Upper lobe of left lung (tissue), 6 donors: ENCODE measurements at places on chromosomes 7 and 10. TPM values are rescaled to one million over a fixed set of nuclear protein-coding genes. Genes with fewer than 3 reads are reported as not detected.

FAM241B gene
- 3.3 TPM for total RNA-seq

CNPY1 gene
- total RNA-seq, result not detected

ASIC3 gene
- total RNA-seq, result 4.7 TPM

TSPAN33 gene
- 8.3 TPM for total RNA-seq

CYP3A4 gene
- 0.34 TPM for total RNA-seq

NME8 gene
- total RNA-seq, result not detected

ZNF488 gene
- not detected for total RNA-seq

GRCh38 chr10:83983578-83984255 is 155.6 kb upstream of the GHITM start:
- H3K27ac ChIP-seq, result no peak overlapping the region
- H3K4me1 ChIP-seq, result no peaks in the 10 kb centered on the region
- H3K36me3 ChIP-seq, result no peaks in the 10 kb centered on the region
- H3K27me3 ChIP-seq, result no peaks in the 10 kb centered on the region

- H3K36me3 ChIP-seq, result no peaks in the 10 kb centered on the region
- H3K4me3 ChIP-seq, result no peak overlapping the region
- H3K27me3 ChIP-seq, result no peaks in the 10 kb centered on the region
- no peaks in the 10 kb centered on the region for H3K4me1 ChIP-seq
- peak; percentile 65 for DNase-seq
Observed at GRCh38 chr7:343227-343822, 53.4 kb downstream of the FOXL3 start.

- peak overlapping the region; percentile 85 for H3K27ac ChIP-seq
- peak; percentile 72 for DNase-seq
- H3K4me3 ChIP-seq, result no peak overlapping the region
Observed at GRCh38 chr7:30470163-30470770, 8.3 kb downstream of the NOD1 start.

DNA sequence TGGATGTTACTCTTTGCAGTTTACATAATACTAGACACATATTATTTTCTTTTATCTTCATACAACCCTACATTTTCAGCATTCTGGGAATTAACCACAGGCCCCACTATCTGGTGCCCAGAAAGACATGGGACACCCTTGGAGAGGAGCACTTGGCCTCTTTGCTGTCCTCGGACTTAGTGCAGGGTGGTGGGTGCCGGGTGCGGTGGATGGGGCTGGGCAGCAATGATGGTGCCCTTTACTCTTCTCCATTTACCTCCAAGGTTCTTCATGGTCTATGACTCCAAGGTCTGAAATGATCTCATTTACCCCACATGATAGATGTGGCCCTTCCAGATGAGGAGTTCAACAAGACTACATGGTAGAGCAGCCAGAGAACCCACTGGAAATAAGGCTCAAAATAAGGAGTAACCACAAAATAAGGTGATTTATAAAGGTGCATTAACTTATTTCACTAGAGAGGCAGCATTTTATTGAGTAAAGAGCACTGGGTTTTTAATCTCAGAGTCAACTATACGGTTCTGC is 56.2 kb upstream of the IGFBP3 start:
- H3K36me3 ChIP-seq, result no peaks in the 10 kb centered on the region
- peaks cover 14% of the 10 kb centered on the region for H3K4me1 ChIP-seq
- DNase-seq, result no peak
- no peak overlapping the region for H3K4me3 ChIP-seq
- no peak overlapping the region for H3K27ac ChIP-seq
- H3K27me3 ChIP-seq, result no peaks in the 10 kb centered on the region

- H3K36me3 ChIP-seq, result no peaks in the 10 kb centered on the region
- peak overlapping the region; percentile 23 for H3K27ac ChIP-seq
- H3K4me3 ChIP-seq, result no peak overlapping the region
- H3K4me1 ChIP-seq, result peaks cover 28% of the 10 kb centered on the region
- no peak for DNase-seq
Observed at GRCh38 chr10:19826712-19827111, 10.5 kb downstream of the PLXDC2 start.

DNA sequence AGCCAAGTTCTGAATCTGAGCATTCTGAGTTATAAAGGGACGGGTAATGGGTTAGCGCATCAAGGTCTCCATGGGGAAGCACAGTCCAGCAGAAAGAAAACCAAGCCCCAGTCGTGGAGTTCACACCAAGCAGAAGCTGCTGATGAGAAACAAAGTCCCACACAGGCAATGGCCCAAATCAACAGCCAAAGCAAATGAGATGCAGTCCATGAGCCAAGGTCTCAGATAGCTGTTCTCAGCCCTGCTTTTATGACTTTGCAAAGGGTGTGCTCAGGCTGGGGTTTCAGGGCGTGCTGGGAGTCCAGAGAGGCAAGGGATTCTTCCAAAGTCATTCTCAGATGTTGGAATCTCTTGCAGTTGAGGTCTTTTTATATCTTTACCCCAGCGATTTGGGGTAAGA is 32.0 kb downstream of the THNSL1 start:
- H3K27ac ChIP-seq, result no peak overlapping the region
- peaks cover 3% of the 10 kb centered on the region for H3K4me1 ChIP-seq
- DNase-seq, result no peak
- no peaks in the 10 kb centered on the region for H3K27me3 ChIP-seq
- no peaks in the 10 kb centered on the region for H3K36me3 ChIP-seq

DNA sequence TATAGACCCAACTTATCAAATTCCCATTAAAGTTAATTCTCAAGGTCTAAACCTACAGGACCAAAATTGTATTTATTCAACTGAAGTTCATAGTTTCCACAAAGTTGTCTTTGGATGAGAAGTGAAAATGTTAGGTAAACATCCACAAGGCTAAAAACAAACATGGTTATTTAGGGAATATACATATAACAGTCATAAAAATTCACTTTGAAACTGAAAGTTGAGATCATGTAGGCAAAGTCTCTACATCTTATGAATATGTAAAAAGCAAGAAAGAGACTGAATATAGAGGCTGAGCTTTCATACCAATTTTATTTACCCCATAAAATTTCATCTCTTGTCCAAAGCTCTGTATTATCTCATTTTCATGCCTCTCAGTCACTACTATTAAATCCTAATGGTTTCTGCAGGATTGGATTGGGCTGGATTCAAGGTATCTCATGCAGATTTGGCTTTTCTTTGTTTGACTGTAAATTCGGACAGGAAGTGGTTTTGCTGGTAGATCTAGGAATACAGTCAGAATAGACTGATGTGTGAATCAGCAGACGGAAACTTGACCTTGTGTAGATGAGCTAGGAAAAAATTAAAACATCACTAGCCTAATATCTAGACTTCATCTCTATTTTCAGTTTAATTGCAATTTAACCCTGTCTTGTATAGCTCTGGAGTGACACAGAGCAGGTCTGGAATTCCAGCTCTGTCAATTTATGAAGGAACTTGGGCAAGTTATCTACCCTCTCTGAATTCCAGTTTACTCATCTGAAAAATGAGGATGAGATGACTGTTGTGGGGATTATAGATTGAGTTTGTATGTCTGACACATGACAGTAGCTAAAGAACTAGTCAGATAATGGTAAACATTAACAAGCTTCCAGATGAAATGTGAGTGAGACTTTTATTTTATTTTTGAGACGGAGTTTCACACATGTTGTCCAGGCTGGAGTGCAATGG is 27.3 kb upstream of the SKAP2 start:
- H3K4me1 ChIP-seq, result no peaks in the 10 kb centered on the region
- no peak for DNase-seq
- no peak overlapping the region for H3K4me3 ChIP-seq
- no peaks in the 10 kb centered on the region for H3K27me3 ChIP-seq

GRCh38 chr10:82089327-82089726 is 214.3 kb downstream of the NRG3 start:
- H3K36me3 ChIP-seq, result no peaks in the 10 kb centered on the region
- H3K27me3 ChIP-seq, result no peaks in the 10 kb centered on the region
- no peak overlapping the region for H3K4me3 ChIP-seq
- DNase-seq, result no peak
- no peak overlapping the region for H3K27ac ChIP-seq

DNA sequence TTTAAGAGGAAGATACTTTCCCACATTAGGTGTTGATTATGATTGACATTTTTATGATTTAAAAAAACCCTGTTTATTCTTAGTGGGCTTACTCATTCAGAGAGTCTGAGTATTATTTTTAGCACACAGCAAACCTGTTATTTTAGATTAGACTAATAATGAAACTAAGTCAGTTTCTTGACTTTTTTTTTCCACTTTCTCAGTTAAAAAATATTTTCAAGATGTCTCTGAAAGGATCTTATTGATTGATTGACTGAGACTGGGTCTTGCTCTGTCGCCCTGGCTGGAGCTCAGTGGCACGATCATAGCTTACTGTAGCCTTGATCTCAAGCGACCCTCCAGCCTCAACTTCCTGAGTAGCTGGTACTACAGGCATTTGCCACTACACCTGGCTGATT is 20.4 kb upstream of the INPP5F start:
- H3K4me1 ChIP-seq, result no peaks in the 10 kb centered on the region
- no peak overlapping the region for H3K4me3 ChIP-seq
- H3K27ac ChIP-seq, result no peak overlapping the region
- H3K36me3 ChIP-seq, result no peaks in the 10 kb centered on the region
- no peaks in the 10 kb centered on the region for H3K27me3 ChIP-seq
- no peak for DNase-seq

- peaks cover 15% of the 10 kb centered on the region for H3K27me3 ChIP-seq
- no peak for DNase-seq
- H3K36me3 ChIP-seq, result no peaks in the 10 kb centered on the region
Observed at GRCh38 chr7:1289666-1290025, 57.0 kb downstream of the UNCX start.

DNA sequence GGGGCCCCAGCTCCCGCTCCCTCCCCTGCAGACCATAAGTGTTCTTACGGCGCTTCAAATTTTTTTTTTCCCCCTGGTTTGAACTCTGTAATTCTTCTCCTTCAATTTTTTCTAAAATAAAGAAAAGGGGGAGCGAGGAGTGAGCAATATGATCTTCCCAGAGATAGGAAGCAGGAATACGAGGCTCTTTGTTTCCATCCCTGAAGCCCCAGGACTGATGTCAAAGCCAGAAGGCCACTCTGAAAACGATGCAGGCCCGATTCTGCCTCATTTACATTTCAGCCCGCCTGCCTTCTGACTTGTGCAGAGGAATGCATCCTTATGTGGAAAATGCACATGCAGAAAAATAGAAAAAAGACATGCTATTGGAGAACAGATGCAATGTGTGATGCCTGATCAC is 401.5 kb upstream of the MKI67 start:
- no peak for DNase-seq
- no peaks in the 10 kb centered on the region for H3K4me1 ChIP-seq
- no peak overlapping the region for H3K4me3 ChIP-seq
- no peak overlapping the region for H3K27ac ChIP-seq
- no peaks in the 10 kb centered on the region for H3K27me3 ChIP-seq

GRCh38 chr7:10596827-10597226 is 376.8 kb upstream of the PHF14 start:
- H3K4me3 ChIP-seq, result no peak overlapping the region
- H3K27me3 ChIP-seq, result no peaks in the 10 kb centered on the region
- no peaks in the 10 kb centered on the region for H3K4me1 ChIP-seq
- H3K36me3 ChIP-seq, result no peaks in the 10 kb centered on the region
- DNase-seq, result no peak

DNA sequence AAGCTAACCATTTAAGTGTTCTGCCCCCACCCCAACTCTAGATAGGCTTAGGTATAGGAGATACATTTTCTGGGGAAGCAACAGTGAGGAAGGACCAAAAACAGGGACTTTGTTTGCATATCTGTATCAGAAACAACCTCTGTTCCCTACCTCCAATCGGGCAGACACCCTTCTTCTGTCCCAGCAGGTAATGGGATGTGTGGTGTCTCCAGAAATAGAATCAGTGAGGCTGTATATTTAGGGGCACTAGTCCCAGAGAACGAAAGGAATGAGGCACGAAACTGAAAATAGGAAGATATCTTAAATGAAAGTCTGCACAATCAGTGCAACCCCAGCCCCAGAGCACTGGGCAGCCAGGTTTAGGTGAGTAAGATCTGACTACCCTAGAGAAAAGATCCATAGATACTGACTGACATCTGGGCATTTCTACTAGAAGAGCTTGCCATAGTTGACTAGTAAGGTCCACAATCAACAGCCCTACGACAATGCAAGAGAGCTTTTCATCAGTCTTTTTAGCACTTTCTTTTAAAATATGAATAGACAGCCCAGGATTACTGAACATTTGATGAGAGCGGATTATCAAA is 28.1 kb downstream of the PLEKHA1 start:
- DNase-seq, result no peak
- no peaks in the 10 kb centered on the region for H3K27me3 ChIP-seq
- H3K4me1 ChIP-seq, result no peaks in the 10 kb centered on the region
- H3K27ac ChIP-seq, result no peak overlapping the region
- H3K36me3 ChIP-seq, result peaks cover 5% of the 10 kb centered on the region

DNA sequence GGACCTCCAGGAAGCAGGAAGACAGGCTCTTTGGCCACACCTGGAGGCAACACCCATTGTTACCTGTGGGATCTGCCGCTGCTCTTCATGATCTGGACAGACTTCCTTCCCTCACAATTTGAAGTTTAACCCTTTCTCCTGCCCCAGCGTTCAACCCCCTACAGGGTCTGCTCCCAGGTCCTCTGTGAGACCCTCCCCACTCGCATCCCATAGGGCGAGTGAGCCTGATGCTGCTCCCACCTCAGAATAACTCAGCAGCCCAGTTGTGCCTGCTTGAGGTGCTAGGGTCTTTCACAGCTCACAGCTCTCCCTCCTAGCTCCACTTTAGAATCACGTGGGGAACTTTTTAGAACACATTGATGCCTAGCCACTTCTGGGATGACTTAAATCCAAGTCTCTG is 61.8 kb upstream of the C10orf90 start:
- H3K27me3 ChIP-seq, result no peaks in the 10 kb centered on the region
- no peak for DNase-seq
- no peak overlapping the region for H3K4me3 ChIP-seq
- H3K36me3 ChIP-seq, result no peaks in the 10 kb centered on the region
